T-cell (primary cell): ENCODE measurements at places on chromosomes 5 and 9. TPM values are rescaled to one million over a fixed set of nuclear protein-coding genes. Genes with fewer than 3 reads are reported as not detected.
A peak's percentile ranks its signal among the peaks of the same experiment; 100 is the strongest.

RASEF gene
- total RNA-seq = 0.16 TPM

TAL2 gene
- not detected for total RNA-seq

BARHL1 gene
- total RNA-seq = not detected

ENTREP1 gene
- 0.13 TPM for total RNA-seq

SMIM33 gene
- total RNA-seq = 0.58 TPM

OR1J2 gene
- not detected for total RNA-seq

VLDLR gene
- total RNA-seq = 1.9 TPM

DNA sequence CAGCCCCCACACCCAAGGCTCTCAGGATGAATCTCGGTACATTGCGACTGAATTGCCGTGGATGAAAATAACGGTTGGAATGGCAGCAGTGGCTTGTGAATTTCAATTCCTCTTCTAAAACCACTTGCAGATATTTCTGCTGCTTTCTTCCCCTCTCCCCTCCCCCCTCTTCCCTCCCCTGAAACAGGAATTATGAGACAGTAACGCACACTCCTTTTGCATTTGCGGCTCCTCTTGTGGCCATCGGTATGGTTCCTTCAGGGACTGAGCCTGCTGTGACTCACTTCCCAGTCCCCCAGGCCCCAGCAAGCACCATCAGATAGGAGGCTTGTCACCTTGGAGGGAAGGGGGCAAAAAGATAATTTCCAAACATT, 9.7 kb downstream of the DCANP1 start:
- no peak for DNase-seq

DNA sequence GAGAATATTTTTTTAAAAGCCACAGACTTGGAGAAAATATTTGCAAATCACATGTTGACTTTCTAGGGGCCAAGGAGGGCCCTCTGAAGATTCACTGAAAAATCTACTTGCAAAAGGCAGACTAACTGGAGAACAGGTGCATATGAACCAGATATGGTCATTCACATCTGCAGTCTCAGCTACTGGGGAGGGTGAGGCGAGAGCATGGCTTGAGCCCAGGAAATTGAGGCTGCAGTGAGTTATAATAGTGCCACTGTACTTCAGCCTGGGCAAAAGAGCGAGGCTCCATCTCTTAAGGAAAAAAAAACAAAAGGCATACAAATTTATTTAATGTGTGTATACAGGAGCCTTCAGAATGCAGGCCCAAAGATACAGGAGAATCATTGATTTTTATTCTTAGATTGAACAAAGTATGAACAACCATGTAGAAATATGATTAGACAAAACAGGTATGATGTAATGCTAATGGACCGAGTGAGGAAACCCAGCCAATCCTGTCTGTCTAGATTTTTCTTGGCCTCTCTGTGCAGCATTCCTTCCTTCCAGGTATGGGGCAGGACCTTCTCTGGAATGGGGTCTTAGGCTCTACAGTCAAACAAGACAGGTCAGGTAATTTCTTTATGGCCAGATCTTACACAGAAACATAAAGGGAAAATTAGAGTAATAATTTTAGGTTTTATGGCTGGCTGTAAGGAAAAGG, 15.3 kb upstream of the SLC27A6 start:
- no peak for DNase-seq

DNA sequence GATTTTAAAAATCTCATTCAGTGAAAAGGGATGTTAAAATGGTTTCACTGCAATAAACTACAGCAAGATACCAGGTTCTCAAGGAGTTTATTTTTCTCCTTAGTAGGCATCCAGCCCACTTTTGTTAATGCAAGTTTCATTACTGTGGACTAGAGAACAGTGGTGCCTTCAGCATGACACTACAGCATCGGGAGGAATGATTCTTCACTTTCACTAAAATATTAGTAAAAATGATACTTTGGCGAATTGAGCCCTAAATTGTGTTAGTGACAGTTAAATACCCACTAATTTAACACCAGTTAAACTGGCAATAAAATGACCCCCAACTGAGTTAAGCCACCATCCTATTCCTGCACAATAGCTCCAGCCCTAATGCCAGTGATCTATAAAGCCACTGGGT, 152.2 kb upstream of the MPDZ start:
- no peak for DNase-seq

GRCh38 chr9:91864380-91864779, 85.6 kb downstream of the ROR2 start:
- no peak for DNase-seq

GRCh38 chr9:36877239-36877638, 156.8 kb downstream of the PAX5 start:
- no peak for DNase-seq

- no peak for DNase-seq
Measured at GRCh38 chr9:87795178-87795577, 69.3 kb downstream of the CTSL start.

- DNase-seq = no peak
Measured at GRCh38 chr5:154885439-154885838, 27.0 kb downstream of the CNOT8 start.

DNA sequence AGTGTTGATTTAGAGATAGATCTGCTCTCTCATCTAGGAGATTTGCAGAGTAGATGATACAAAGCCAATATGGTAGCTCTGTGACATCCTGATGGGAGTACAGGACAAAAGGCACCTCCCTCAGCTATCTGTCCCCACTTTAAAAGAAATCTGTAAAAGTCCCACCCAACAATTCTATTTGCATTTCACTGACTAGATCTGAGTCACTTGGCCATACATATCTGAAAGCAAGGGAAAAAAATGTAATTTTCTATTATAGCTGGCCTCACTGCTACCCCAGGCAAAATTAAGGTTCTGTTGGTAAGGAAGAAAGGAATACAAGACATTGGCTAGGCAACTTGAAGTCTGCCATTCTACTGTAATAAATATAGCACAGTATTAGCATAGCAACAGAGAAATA, 96.2 kb upstream of the RNF180 start:
- DNase-seq = no peak

DNA sequence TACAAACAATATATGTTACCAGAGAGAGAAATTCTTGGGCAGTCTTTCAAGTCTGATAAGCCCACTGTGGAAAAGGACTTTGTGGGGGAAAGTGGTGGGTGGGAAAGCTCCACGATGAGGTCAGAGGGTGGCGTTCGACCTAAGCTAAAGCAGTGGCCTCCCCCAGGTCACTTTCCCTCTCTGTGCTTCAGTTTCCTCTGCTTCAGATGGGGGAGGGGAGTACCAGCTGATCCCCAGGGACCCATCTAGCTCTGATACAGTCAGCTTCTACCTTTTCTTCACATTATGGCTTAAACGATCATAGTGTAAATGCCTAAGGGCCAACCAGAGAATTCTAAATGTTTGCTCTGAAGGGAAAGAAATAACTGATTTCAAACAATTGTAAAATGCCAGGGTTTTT, 36.6 kb upstream of the ARSB start:
- DNase-seq = no peak

- DNase-seq = no peak
Measured at GRCh38 chr5:157487358-157487757, 27.3 kb downstream of the NIPAL4 start.

GRCh38 chr9:136244122-136244968, 1.3 kb downstream of the QSOX2 start:
- DNase-seq = peak; percentile 34

GRCh38 chr9:613771-614347, 227.6 kb upstream of the DMRT1 start:
- DNase-seq = peak; percentile 9

DNA sequence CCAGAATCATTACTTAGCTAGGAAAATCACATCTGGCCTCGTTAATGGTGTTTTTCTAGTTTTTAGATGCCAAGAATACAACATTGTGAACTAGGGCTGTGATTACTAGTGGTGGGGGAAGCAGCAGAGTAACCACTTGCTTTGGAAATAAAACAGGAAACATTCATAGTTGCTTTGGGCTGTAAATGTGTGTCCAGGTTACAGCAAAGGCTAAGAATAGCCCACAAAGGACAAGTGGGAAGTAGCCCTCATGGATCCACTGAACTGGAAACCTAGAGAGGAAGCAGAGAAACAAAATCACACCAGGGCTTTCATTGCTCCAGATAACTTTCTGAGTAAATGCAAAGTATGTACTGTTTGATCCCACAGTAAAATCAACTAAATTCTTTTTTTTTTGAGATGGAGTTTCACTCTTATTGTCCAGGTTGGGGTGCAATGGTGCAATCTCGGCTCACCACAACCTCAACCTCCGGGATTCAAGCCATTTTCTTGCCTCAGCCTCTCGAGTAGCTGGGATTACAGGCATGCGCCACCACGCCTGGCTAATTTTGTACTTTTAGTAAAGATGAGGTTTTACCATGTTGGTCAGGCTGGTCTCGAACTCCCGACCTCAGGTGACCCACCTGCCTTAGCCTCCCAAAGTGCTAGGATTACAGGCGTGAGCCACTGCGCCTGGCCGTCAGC, 56.2 kb upstream of the TNFSF15 start:
- no peak for DNase-seq

GRCh38 chr9:137228506-137228967, 1.2 kb downstream of the RNF224 start:
- no peak for DNase-seq

DNA sequence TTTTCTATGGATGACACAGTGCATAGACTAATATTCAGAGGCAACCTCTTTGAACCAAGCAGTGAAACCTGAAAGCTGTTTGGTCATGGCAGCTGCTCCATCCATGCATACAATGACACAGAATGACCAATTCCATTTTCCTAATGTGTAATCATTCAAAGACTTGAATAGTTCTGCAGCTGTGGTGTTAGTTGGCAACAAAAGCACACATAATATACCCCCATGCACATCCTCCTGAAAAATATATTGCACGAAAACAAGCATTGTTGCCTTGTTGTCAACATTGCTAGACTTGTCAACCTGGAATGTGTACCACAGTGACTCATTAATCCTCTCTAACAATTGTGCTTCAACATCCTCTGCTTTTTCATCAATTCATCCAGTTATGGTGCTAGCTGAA, 71.0 kb upstream of the SEMA6A start:
- no peak for DNase-seq

DNA sequence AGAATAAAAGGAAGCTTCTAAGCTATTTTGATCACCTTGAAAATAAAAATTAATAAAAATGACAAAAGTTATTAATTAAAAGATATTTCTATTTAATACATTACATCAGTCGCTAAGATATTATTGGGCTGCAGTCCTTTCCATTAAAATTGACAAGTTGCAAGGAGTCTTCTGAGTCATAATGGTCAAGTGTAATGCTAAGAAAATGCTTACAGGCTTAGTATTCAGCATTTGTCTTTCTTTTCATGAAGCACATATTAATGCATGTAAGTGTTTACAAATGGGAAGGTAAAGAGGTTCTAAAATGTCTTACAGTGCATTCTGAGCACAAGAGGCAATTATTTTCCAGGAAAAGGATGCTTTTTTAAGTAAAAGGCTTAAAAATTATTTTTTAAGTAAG, 17.3 kb downstream of the SPINK9 start:
- DNase-seq = no peak

DNA sequence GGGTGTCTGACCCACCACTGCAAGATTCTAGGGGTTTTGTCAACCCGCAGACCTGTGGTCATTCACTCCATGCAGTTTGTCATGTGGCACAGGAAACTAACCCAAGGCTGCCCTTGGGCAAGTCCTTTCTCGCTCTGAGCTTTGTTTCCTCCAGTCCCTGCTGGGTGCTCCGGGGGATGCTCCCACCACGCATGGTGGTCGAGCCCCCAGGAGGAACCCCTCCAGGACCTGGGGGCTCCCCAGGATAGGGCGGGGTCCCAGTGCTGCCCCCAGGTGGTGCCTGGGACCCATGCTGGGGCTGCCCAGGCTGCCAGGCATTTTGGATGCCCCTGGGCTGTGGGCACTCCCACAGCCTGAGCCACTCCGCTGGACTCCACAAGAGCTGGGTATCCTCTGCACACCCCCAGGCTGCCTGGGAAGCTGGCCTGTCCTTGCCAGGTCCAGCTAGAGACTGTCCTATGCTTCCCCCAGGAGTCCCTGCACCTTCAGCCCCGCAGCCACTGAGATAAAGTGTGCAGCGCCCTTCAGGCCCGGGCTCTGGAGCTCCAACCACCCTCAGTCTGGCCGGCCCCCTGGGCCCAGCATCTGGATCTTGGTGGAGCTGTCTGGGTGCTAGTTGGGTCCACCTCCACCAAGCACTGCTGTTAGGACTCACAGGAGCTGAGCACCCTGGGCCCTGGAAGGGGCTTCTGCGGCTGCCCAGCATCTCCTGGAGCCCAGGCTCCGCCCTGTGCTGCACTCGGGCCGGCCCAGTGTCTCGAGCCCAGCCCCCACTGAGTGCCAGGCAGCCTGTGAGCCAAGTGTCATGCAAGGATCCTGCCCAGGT, 104.3 kb downstream of the PHF2 start:
- no peak for DNase-seq

- DNase-seq = no peak
Measured at GRCh38 chr9:81058782-81059181, 630.6 kb downstream of the TLE1 start.

- no peak for DNase-seq
Measured at GRCh38 chr9:71762900-71763653, 5.2 kb downstream of the CEMIP2 start.

- DNase-seq = no peak
Measured at GRCh38 chr9:91807643-91808246, 142.3 kb downstream of the ROR2 start.

GRCh38 chr5:124139477-124139876, 607.0 kb downstream of the ZNF608 start:
- DNase-seq = no peak

DNA sequence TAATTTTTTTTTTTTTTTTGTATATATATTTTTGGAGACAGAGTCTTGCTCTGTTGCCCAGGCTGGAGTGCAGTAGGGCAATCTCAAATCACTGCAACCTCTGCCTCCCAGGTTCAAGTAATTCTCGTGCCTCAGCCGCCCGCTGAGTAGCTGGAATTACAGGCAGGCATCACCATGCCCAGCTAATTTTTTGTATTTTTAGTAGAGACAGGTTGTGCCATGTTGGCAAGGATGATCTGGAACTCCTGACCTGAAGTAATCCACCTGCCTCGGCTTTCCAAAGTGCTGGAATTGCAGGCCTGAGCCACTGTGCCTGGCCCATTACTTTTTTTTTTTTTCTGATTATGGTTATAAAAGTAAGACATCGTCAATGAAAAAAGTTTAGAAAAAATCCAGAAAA, 84.0 kb upstream of the LMNB1 start:
- DNase-seq = no peak

DNA sequence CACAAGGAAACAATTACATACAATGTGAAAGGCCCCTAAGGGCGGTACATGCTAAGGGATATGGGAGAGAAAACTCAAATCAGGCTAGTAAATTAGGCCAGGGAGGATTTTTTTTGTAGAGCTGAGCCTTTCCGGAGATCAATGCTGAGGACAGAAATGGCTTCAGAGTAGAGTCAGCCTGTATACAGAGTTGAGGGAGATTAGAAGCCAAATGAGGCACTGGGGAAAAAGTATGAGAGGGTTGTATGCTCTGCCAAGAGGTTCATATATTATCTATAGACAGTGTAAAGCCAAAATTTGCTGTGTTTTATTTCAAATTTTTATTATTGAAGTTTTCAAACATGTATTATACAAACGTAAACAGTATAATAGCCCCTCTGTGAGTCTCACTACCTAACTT, 103.1 kb downstream of the BNC2 start:
- no peak for DNase-seq

GRCh38 chr5:172224996-172225395, 31.0 kb downstream of the EFCAB9 start:
- no peak for DNase-seq

- no peak for DNase-seq
Measured at GRCh38 chr5:148740966-148741742, 85.3 kb upstream of the ADRB2 start.

GRCh38 chr9:15697446-15697851, 144.6 kb downstream of the CCDC171 start:
- DNase-seq = no peak
